ENCODE measurements at places on chromosomes 5 and 9.
A peak's percentile ranks its signal among the peaks of the same experiment; 100 is the strongest.

DNA sequence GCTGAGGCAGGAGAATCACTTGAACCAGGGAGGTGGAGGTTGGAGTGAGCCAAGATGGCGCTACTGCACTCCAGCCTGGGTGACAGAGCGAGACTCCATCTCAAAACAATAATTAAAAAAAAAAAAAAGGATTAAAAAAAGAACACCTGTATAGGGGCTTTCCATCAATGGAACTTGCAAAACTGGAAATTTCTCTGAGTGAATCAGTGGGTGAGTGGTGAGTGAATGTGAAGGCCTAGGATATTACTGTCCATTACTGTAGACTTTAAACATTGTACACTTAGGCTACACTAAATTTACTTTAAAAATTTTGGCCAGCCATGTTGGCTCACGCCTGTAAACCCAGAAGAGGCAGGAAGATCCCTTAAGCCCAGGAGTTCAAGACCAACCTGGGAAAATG lies 5.7 kb upstream of the RARS1 start:
- DNase-seq = no peak

DNA sequence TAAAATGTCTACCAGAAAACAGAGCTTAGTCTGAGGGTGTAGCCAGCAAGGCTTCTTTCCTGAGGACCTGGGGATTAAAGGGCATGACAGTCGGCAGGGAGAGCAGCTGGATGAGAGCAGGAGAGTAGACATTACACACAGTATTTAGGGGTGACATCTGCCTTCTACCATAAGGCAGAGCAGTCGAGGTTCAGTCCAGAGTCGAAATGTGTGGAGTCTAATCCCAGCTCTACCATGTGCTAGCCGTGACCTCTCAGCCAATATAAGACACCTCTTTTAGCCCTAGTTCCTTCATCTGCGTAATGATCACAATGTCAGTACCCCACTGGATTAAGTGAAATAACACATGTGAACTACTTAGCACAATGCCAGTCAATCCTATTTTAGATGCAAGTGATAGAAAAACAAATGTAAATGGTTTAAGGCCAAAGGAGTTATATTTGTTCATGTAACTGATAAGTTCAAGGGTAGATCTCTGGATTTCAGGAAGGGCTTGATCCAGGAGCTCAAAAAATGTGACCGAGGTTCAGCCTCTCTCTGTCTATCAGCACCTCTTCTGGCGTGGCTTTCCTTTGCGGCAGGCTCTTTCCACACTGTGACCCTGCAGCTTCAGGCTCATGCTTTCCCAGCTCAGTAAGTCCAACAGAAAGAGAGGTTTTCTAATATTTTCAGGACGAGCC lies 16.2 kb upstream of the CPLX2 start:
- no peak for DNase-seq

DNA sequence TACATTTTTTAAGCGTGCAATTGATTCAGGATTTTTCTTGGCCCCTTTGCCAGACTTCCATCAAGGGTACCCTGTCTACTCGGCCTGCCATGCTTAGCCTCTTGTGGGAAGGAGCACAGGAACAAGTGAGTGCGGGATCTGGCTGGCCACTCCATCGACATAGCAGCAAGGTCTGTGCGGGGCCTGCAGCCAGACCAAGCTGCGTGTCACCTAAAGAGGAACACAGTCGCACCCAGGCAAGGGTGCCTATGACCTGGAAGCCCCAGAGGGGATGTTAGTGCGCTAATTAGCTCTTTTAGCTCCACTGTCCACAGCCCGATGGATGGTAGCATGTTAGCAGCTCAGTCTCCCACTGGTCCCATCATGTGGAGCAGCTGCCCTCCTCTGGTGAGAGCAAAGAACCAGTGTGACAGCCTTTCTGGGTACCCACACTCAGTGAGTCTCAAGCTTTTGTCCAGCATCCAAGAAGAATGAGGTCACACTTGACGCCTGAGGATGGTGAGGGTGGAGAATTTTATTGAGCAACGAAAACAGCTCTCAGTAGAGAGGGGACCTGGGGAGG lies 38.7 kb downstream of the FTMT start:
- DNase-seq = no peak

DNA sequence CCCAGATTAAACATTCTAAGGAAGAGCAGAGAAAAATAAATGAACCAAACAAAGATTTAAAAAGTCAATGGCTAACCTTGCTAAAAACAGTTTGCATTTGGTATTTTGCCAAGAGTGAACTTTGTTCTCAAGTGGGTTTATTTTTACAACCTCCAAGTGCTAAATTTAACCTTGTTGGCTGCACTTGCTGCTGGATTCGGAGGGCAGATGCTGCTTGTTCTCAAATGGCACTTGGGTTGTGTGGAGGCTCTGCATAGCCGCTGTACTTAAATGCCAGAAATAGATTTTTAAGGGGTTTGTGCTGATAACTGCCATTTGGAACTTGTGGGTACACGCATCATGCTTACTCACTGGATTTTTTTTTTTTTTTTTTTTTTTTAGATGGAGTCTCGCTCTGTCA lies 13.3 kb upstream of the SPATA24 start:
- DNase-seq = no peak

DNA sequence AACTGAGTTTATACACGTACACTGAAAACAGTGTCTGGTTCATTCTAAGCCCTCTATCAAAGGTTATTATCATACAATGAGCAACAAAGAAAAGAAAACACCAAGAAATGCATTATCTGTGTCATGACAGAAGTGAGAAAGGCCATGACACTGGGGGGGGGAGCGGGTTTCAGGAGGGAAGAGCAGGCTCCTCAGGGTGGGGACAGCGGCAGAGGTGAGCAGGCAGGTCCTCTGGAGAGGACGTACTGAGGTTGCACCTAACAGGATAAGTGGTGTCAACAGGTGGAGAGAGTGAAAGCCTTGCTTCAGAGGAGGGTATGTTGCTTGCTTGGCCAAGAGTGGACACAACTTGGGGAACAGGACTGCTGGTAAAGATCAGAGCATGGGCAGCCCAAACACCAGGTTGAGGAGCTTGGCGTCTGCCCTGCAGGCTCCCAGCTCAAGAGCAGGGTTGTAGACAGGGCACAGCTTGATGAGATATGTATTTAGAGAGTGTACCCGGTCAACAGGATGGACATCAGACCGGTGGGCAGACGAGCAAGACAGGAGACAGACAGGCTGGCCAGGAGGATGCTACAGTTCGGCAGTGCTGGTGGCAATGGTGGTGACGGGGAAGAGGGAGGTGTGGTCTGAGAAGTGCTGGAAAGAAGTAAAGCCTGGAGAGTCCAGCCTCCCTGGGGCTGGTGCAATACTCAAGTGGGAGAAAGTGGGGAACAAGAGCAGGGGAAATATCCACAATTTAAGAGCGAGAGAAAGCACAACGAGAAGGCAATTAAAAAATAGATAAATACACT lies 10.3 kb downstream of the WHRN start:
- no peak for DNase-seq

GRCh38 chr9:95815133-95815532 lies 60.4 kb upstream of the ERCC6L2 start:
- no peak for DNase-seq

DNA sequence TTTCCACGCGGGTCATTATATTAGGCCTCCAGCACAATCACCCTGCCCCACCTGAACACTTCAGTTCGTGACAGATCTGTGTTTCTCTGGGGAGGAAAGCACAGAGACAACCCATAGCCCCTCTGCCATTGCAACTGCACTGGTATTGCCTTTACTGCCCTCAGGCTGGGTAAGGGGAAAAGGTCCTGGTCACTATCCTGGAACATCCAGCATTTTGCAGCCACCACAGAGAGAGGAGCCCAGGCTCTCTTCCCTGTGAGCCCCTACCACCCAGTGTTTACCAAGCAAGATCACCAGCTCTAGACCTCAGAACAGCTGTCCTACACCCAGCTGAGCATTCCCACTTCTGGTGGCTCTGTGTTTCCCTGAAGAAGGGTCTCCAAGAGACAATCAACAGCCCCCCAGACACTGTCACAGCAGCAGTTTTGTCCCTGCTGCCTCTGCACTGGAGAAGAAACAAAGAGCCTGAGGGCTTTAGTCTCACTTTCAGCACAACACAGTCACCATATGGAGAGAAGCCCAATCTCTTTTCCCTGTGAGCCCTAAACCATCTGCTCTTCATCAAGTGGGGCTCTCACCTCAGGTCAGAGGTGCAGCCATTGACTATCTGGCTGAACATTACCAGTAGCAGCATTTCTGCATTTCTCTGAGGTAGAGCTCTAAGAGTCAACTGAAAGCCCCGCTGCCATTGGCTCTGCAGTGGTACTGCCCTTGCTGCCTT lies 655.2 kb upstream of the FAM174A start:
- no peak for DNase-seq

DNA sequence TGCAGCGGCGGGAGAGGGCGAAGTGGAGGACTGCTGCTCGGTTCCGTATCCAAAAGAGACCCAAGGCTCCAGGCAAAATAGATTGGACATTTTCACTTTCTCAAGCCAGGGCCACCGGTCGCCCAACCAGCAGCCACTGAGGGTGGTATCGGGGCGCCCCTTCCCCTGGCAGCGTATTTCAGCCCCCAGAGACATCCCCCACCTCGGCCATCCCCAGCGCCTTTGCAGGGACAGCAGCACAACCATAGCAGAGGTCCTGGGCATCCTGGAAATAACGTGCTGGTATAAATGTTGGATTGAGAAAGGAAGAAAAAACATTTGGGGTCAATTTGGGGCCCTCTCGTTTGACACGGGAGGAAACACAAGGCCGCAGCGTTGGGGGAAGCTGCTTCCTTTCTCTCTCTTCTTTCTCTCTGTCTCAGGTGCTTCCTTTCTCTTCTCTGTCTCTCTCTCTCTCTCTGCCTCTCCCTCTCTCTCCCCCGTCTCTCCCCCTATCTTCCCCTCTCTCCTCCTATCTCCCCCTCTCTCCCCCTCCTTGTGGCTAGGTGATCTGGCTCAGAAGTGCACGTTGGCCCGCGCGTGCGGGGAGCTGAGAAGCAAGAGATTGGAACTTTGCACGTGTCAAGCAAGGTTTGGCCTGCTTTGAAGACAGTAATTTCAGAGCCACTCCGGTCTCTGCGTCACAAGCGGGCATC lies 624 bp upstream of the RETREG1 start:
- no peak for DNase-seq

DNA sequence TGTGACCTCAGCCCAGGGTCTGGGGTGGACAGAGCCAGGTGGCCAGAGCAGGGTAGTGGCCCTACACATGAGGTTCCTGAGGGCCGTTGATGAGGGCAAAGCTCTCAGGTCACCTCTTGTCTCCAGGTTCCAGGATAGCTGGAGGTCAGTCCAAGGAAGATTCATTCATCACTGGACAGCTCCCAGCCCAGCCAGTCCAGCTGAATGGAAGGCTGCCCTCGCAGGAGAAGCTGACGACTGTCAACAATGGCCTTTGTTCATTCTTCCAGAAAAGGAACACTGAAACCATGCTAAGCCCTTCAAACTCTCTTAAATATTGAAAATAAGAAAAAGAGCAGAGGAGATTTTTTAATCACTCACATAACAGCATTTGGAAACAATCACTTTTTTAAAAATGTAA lies 169.7 kb upstream of the TBCA start:
- peak; percentile 5 for DNase-seq

DNA sequence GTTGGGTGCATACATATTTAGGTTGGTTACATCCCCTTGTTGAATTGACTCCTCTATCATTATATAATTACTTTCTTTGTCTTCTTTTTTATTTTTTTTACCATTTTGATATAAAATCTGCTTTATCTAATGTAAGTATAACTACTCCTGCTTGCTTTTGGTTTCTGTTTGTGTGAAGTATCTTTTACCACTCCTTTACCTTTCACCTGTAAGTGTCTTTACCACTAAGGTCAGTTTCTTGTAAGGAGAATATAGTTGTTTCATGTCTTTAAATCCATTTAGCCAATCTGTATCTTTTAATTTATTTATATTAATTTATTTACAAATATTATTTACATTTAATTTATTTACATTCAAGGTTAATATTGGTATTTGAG lies 33.0 kb downstream of the INSL4 start:
- DNase-seq = no peak

GRCh38 chr9:131923766-131924165 lies 155.9 kb downstream of the MED27 start:
- DNase-seq = no peak

DNA sequence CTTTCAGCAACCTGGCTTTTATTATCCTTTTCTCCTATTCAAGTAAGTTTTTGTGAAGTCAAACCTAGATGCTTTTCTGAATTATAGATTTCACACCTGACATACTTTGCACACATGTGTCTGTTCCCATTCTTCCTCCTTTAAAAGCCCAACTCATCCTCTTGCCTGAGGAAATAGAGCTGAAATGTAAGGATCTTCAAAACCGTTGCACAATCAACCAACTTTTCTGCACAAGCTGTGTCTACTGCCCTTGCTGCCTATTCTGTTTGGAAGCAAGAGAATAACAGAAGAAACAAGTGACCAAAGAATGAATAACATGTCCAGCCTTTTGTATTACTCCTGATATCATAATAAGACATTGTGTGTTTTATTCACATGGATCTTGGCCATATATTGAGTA lies 95.1 kb upstream of the ITGA1 start:
- no peak for DNase-seq

DNA sequence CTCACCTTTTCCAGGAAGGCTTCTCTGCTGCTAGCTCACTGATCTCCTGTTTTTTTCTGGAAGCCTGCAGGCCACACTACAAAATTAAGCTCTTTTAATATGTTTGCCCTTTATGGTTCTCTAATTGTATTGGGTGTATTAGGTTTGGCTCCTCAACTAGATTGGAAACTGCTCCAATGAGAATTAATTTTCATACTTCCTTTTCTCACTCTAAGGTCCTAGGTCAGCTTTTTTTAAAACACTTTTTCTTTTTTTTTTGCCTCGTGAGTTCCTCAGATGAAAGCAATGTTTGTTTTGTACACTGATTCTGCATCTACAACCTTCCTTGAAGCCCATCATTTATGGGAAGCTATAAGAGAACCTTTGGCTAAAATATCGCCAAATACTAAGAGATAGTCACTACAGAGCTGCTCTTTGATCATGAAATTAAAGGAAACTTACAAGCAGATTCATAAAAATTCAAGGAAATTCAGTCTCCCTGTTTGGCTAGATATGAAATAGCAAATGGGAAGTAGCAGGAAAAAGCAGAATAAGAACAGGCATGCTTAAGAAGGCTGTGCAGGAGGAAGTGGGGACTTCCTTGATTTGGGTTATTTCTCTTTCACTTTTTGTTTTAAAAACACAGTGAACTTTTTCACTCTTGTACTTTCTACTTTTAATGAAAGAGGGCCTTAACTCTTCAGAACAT lies 55.2 kb upstream of the FYB1 start:
- no peak for DNase-seq

GRCh38 chr9:135179041-135179440 lies 91.6 kb downstream of the OLFM1 start:
- no peak for DNase-seq

GRCh38 chr9:121144482-121144881 lies 57.2 kb downstream of the RAB14 start:
- DNase-seq = no peak

- DNase-seq = no peak
These were observed 169.3 kb downstream of the SEMA5A start for GRCh38 chr5:9376363-9377117.

- DNase-seq = no peak
These were observed 13.5 kb downstream of the SH3GLB2 start for GRCh38 chr9:129014608-129015007.

GRCh38 chr5:32522429-32523143 lies 62.8 kb upstream of the SUB1 start:
- no peak for DNase-seq

Data from caudate nucleus (tissue), 63 donors.